ENCODE measurements at places on chromosomes 16 and 17.

- H3K4me1 ChIP-seq, result peaks cover 51% of the 10 kb centered on the region
Measured at GRCh38 chr16:50578137-50578536, 29.9 kb downstream of the NKD1 start.

DNA sequence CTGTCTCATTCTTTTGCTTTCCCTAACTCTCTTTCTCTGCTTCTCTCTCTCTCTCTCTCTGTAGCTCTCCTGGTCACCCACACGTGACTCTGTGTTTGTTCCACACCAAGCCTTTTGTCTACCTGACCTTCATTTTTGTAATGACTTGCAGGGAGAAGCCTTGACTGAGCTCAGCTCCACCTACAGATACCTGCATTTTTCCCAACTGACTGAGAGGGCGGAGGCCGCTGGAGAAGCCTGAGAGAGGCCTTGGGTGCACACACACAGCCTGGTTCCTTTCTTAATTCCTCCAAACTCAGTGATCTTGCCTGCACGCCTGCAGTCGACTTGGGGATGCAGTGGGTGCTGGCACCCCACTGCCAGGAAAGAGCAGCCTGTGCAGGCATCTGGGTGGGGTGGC is 68.8 kb downstream of the LYRM1 start:
- DNase-seq, result no peak
- H3K27me3 ChIP-seq, result no peaks in the 10 kb centered on the region

GRCh38 chr16:1033128-1033679 is 39.3 kb upstream of the SSTR5 start:
- no peaks in the 10 kb centered on the region for H3K27me3 ChIP-seq
- no peaks in the 10 kb centered on the region for H3K36me3 ChIP-seq
- no peak for DNase-seq
- H3K4me3 ChIP-seq, result no peak overlapping the region
- H3K4me1 ChIP-seq, result peaks cover 17% of the 10 kb centered on the region

- DNase-seq, result no peak
- H3K4me1 ChIP-seq, result peaks cover 12% of the 10 kb centered on the region
- no peaks in the 10 kb centered on the region for H3K36me3 ChIP-seq
- no peak overlapping the region for H3K27ac ChIP-seq
- no peak overlapping the region for H3K4me3 ChIP-seq
Measured at GRCh38 chr16:2825906-2826305, 4.2 kb upstream of the ZG16B start.

Measured in vagina (tissue), 2 donors.